ENCODE measurements at places on chromosomes 5 and 9.

- DNase-seq, result no peak
Measured at GRCh38 chr5:35780236-35780635, 76.5 kb upstream of the IL7R start.

- no peak for DNase-seq
Measured at GRCh38 chr5:117041926-117042595, 467.4 kb upstream of the SEMA6A start.

- no peak for DNase-seq
Measured at GRCh38 chr5:11443831-11444230, 460.4 kb downstream of the CTNND2 start.

GRCh38 chr5:142102980-142103740 lies 5.4 kb upstream of the NDFIP1 start:
- no peak for DNase-seq

DNA sequence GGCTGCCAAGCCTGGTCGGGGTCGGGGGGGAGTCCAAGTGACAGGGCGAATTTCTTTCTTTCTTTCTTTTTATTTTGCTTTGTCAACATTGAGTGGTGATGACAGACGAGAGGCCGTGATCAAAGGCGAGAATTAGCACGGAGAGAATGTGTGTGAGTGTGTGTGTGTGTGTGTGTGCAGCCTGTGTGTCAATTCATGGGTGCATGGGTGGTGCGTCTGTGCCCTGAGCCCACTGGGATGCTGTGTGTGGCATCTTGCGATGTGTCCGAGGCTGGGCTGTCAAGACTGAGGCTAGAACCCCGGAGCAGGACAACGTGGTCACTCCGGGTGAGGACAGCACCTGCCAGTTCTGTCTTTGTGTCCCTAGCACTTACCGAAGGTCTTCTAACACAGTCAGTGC lies 4.7 kb upstream of the FIBCD1 start:
- DNase-seq, result no peak

DNA sequence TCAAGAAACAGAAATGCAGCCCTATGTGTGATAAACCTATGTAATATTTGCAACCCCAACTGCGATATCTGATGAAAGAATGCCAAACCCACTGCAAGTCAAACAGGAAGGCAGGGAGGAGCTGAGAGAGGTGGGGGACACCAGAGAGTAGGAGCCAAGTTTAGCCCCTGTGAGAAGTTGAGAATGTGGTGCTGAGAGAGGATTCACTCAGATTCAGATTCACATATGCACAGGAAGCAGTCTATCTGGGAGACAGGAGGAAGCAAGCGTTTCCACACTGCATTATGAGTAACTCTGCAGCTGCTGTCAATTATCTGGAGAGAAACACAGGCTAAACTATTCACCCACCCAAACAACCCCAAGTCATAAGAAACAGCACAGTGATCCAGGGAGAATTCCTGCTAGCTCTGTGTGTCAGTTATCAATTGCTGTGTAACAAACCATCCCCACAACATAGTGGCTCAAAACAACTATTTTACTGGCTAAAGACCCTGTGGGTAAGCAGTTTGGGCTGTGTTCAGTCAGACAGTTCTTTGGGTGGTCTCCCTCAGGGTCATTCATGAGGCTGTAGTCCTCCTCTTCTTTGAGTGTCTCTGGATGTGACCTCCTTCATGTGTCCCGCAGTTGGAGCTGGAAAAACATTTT lies 161.9 kb upstream of the RAI14 start:
- DNase-seq, result no peak

DNA sequence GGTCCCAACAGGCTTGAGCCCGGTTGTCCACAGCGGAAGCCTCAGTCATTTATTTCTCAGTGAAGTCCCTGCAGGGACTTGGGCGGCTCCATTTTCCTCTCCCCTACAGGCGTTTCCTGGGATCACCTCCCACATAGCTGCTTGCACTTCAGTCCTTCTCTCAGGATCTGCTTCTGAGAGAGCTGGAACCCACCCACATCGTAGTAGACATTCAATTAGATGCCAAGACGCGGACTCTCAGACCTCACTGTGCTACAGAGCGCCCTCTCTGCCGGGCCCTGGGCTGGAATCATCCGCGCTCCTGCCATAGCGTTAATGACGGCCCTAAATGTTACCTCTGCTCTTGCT lies 54.0 kb upstream of the ROR2 start:
- no peak for DNase-seq

GRCh38 chr5:42569953-42570548 lies 146.8 kb downstream of the GHR start:
- no peak for DNase-seq

DNA sequence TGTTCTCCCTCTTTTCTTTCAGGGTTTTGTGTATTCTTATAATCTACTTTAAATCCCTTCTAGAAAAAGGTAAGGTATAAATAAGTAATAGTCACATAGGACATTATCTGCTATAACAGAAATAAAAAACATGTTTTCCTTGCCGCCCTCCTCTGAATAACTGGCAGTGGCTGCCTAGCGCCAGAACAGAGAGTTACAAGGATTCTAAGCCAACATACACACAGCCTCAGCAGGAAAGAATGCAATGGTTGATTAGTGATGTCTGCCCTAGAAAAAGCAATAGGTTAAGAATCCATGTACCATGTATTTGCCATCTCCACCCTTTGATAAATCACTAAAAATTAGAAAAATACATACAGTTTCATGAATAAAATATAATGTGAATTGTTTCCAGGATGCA lies 4.9 kb downstream of the MED27 start:
- no peak for DNase-seq

- DNase-seq, result no peak
Measured at GRCh38 chr5:51385216-51385615, 2.0 kb downstream of the ISL1 start.

DNA sequence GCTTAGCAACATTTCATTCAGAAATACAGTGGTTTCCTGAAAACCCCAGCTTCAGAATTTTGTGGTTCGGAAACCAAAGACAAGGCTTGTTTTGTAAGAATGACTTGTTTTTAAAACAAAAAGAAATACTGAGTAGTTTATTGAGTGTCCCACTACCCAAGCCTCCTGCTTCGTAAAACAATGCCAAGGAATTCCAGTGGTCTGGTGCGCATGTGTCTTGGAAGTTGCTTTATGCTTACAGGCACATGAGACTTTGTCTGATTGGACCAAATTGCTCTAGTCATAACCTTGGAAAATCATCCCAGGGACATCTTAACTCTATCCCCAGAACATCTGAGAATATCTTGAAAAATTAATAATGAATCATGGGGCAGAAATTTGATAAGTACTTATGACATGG lies 77.1 kb upstream of the FST start:
- no peak for DNase-seq

DNA sequence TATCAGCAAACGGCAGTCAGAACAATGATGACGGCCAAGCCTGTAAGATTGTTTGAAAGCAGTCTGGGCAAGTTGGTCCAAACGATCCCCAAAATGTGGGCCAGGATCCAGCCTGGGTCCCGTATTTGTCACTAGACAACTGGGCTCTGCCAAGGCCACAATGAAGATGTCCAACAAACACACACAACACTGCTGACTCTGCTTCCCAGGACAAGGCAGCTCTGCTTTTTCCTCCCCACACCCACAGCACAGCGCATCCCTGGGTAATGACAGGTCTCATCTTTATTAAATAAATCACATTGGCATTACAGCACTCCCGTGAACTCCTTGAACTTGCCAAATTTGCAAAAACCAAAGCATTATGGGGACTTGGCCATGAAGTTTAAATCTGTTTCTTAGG lies 424.1 kb upstream of the ACTBL2 start:
- no peak for DNase-seq

GRCh38 chr9:136796238-136796774 lies at the start of gene CCDC183:
Gene CCDC183, plus strand, starts transcription at chr9:136796338. Its CDS starts 60 bp downstream, at chr9:136796398.
- no peak for DNase-seq

DNA sequence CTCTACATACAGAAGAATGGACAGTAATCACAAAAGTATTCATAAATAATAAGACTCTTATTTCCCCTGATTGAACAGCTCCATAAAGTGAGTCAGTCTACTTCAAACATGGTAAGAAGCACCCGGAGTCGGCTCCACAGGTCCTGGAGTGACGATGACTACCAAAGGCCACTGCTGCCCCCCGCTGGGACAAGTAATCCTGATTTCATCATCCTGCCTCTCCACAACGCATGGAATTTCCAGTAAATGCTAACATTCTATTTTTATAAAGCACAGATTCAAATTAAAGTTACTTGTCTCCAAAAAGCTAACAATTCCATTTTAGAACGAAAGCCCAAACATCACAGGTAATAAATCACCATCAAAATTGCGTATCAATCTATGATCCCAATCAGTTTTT lies 16.2 kb downstream of the ATPSCKMT start:
- DNase-seq, result peak; percentile 52

- DNase-seq, result no peak
Measured at GRCh38 chr9:87305151-87305550, 192.5 kb upstream of the DAPK1 start.

GRCh38 chr5:102835717-102836116 lies 80.6 kb downstream of the PAM start:
- DNase-seq, result no peak

GRCh38 chr5:98433022-98433421 lies 340.4 kb upstream of the RGMB start:
- no peak for DNase-seq

DNA sequence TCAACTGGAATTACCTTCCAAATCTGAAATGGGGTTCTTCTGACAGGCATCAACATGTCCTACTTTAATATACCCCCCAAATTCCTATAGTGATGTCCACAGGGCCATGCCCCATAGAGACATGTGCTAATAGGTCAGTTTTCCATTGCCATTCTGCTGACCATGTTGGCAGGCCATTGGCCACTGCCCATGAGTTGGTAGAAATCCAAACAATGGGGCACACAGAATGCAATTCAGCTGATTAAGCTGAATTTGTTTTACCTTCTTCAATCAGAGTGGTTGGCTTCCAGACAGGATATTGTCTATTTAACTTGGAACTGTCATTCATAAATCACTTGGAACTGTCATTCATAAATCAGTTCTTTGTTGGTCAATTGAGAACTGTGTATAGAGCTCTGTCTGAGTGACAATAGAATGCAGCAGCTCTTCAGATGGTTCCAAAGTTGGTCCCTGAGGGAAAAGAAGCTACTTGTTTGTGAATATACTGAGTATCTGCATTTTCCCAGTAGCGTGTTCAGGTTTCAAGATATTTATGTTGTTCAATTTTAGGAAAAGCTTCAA lies 336.9 kb downstream of the DRD1 start:
- DNase-seq, result no peak

GRCh38 chr5:149930749-149931574 lies 13.6 kb downstream of the PDE6A start:
- DNase-seq, result no peak

DNA sequence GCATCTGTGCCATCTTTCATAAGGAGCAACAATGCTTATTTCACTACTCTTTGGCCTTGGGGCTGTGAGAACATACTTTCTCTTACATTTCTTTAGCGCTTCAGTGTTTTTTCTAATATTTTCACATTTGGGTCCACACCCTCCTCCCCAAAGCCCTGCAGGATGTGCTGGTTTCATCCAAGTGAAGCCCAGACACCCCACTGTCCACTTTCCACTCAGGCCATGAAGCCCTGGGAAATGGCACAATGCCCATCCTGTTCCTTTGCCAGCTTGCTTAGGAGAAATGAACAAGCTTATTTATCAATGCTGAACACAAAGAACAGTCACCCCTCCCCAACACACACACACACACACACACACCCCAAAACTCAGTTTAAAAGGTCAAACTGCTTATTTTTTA lies 17.3 kb upstream of the TMOD1 start:
- DNase-seq, result no peak

- peak; percentile 64 for DNase-seq
Measured at GRCh38 chr5:96807075-96807654, 580 bp downstream of the ERAP1 start.

DNA sequence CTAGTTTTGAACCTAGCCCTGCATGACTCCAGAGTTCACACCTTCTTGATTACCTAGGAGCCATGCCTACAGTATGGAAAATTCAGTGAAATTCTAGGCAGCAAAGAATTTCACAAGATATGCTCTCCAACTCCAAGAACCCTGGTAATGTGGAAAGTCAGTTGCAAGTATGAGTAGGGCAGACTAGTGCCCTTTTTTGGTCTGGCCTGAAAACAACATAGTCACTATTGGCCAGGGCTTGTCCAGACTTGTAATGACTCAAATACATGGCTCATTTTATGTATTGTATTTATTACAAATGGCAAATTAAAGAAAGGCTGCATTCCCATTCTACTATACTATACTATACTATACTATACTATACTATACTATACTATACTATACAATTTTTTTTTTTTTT lies 160.4 kb downstream of the ESM1 start:
- no peak for DNase-seq

- DNase-seq, result no peak
Measured at GRCh38 chr9:38041564-38042243, 27.3 kb downstream of the SHB start.

DNA sequence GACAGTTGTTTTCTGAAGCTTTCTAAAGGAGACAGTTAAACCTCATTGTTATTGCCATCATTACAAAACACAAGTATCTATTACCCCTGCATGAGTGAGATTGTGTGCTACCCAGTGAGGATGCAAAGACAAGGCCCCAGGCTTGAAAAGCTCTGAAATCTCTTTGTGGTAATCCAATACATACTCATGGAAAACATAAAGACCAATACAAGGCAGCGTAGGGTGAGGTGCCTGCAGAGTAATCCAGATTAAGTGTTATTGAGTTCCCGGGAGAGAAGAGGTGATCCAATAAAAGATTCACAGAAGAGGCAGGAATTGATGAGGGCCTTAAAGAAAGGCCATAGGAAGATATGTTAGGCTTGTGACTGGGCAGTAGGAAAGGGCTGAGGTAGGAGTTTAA lies 150.1 kb downstream of the MEF2C start:
- no peak for DNase-seq

DNA sequence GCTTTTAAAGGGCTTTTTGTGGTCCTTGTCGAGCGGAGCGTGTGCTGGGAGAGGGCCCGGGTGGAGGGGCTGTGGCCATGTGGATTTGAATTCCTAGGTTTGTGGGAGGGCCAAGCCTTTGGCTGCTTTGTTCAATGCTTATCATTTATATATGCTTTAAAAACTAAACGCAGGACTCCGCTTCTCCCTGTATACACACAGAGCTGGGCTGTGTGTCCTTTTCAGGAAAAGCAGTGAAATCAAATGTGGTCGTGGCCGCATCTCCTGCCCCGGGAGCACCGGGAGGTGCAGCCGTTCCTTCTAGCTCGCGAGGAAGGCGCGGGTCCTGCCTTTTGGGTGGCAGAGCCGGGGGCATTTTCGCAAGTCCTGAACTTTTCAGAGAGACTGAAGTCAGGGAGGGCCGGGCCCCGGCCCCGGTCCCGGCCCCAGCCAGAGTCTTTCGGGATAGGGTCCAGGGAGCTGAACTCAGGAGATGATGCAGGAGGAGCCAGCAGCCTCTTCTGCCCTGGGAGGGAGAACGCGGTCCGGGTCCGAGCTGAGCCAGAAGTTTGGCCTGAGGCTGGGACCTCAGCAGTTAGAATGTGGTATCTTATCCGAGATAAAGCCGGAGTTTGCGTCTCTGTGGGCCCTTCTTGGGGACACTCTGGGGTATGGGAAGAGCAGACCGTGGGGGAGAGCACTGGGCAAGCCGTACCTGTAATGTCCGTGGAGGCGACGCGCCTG lies 158.8 kb downstream of the C9orf152 start:
- peak; percentile 26 for DNase-seq

Measured in endothelial cell (in vitro differentiated cells).